Cortex of kidney (tissue), 1 donor: ENCODE measurements at places on chromosomes 11 and 22.

DNA sequence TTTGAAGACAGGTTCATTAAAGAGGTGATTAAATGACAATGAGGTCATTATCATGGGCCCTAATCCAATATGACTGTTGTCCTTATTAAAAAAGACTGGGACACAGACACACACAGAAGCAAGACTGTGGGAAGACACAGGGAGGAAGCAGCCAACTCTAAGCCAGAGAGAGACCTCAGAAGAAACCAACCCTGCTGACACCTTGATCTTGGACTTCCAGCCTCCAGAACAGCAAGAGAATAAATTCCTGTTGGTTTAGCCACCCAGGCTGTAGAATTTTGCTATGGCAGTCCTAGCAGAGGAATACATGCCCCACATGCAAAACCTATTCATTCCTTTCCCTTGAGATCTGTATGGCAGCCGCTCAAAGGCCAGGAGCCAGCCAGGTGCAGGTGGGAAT, 35.6 kb upstream of the CACNG2 start:
- no peak for DNase-seq

GRCh38 chr22:28440592-28441390, 238.8 kb downstream of the TTC28 start:
- DNase-seq = no peak

GRCh38 chr11:72704028-72704782, 30.0 kb upstream of the PDE2A start:
- DNase-seq = no peak

GRCh38 chr11:45079075-45079444, 67.4 kb upstream of the PRDM11 start:
- no peak for DNase-seq

- DNase-seq = no peak
Observed at GRCh38 chr11:109970516-109971183, 122.5 kb upstream of the ZC3H12C start.

DNA sequence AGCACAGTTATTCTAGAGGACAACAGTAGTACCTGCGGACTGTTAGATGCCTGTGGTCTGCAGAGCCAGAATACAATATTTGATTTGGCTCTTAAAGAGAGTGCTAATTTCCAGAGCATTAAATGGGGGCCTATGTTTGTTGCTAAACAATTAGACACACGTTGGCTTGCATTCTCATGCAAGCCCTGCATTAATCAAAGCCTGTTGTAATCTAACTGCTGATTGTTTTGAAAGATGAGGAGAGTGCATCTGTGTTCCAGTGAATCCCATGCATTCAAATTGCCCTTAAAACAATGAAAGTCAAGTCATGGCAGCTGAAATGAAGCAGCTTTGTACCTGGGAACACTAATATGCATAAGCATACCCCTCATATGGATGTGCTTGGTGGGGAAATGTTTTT, 419.4 kb downstream of the DYNC2H1 start:
- no peak for DNase-seq

GRCh38 chr11:38948392-38948791, 2350.4 kb upstream of the RAG2 start:
- no peak for DNase-seq

DNA sequence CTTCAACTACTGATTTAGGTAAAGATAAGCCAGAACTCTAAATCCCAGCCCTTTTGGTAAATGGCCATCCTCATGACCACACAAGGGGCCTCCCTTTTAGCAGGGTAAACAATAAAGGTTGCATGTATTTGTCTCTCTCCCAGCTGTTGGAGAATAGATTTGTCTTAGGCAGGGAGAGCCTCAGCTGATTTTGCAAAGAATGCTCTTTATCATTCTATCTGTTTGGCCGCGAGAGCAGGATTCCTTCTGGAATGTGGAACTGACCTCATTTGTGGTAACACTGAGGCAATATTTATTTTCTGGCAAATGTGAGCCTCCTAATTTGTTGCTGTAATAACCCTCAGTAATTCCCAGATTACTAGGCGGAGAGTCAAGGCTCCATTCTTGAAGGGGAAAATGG, 15.3 kb downstream of the PTS start:
- no peak for DNase-seq

DNA sequence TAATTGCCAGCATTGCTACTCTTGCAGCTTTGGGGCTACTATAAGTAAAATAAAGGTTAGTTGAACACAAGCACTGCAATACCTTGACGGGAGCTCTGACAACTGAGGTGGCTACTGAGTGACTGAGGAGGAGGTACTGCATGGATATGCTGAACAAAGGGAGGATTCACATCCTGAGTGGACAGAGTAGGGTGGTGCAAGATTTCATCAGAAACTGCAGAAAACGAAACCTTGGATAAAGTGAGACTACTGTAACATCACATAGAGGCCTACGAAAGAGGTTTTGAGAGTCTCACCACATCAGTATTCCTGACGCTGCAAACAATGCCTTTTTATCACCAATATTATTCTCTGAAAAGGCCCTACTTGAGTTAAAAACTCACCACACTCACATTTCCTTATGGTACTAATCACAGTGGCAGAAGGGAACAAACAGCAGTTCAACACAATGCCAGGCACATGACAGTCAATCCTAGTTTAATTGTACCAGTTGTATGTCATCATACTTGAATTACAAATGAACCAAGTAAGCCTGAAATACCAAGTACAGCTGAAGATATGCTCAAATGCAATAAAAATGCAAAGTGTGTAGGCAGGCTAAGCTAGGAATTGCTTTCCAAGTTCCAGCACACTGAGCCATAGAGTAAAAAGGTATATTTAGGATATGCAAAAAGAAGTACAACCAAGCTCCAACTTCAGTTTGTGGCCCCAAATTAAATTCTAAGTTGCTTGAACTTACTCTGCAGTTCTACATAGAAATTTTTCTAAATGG, 4.0 kb upstream of the GPR83 start:
- DNase-seq = no peak

GRCh38 chr11:86678296-86678695, 5.9 kb upstream of the ME3 start:
- DNase-seq = no peak

- no peak for DNase-seq
Observed at GRCh38 chr22:49344161-49344560, 483.5 kb downstream of the BRD1 start.

DNA sequence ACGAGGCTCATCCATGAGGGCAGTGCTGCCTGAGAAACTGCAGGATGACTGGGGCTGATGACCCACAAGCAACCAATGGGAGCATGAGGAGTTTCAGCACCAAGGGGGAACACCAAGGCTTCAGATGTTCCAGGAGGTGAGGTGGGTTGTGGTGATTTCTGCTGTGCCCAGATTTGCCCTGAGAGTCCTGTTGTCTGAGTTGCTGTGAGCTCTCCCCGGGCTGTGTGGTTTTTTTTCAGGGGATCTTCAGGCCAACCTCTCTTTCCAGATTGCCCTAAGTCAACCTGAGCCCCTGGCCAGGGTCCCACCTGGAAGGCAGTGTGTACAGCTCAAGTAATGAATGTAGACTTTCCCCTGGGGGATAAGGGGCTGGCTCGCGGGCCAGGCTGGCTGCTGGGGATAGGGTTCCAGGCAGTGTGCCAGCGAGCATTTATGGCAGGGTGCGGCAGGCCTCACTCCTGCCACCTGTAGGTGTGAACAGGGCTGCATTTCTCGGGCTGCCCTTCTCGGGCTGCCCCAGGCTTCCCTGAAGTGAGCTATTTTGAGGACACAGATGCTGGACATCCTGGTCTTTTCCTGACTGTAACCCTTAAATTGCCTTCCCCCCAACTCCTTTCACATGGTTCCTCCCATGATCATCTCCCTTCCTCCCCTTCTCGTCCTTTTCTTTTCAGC, 9.8 kb downstream of the SLC22A6 start:
- no peak for DNase-seq

DNA sequence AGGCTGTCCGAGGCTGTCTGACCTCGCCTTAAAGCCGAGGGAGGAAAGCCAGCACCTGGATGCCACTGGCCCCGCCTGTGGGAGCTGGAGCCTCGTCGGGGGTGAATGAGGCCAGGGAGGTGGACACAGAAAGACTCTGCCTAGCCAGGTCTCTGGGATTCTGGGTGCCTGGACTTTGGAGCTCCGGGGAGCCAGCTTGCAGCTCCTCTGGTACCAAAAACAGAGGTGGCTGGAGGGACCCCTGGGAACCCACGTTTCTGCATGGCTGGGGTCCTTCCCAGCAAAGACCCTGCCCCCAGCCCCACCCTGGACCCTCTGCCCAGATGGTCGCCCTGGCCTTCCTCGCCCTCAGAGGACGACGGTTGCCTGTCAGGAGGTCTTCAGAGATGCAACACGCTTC, 239.7 kb downstream of the BRD1 start:
- DNase-seq = no peak

DNA sequence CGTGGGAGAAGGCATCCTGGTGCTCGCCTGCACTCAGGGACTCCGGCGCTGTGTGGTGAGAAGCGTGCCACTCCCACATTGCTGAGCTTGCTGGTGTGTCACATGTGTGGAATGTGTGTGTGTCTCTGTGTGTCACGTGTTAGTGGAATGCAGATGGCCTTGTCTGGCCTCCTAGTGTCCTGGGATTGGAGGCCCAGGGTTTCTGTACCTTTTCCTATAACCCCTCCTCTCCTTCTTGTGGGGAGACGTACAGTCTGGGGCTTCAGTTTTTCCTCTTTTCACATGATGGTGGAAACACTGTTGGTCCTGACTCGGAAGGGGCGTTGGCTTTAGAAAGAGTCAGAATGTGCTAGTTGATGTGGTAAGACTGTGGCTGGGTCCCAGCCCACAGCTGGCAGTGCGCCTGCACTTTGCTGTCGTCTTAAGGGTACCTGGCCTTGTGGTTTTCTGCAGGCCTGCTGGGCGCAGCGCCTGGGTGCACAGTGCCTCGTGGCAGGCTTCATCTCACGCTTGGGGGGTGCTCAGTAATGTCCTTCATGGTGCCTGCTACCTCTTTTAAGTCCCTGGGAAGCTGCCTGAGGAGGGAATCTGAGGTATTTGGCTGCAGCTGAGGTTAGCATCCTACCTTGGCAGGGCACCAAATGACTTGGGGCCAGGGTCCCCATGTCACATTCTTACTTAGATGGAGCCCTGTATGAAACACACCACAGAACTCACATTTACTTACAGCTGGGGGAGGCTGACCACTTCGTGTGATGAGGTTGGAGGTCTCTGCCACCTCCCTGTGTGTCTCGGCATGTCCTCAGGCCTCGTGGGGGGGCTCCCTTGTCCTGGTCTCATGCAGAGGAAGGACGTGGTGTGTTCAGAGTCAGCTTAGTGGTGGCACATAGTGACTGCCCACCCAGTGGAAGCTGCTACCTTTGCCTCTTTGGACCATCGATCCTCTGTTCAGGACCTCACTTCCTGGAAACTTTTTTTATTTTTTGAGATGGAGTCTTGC, 61.9 kb downstream of the MED15 start:
- DNase-seq = no peak

GRCh38 chr11:75532200-75533048, 6.7 kb upstream of the GDPD5 start:
- DNase-seq = no peak

GRCh38 chr22:42768385-42769035, 47.8 kb upstream of the A4GALT start:
- no peak for DNase-seq

DNA sequence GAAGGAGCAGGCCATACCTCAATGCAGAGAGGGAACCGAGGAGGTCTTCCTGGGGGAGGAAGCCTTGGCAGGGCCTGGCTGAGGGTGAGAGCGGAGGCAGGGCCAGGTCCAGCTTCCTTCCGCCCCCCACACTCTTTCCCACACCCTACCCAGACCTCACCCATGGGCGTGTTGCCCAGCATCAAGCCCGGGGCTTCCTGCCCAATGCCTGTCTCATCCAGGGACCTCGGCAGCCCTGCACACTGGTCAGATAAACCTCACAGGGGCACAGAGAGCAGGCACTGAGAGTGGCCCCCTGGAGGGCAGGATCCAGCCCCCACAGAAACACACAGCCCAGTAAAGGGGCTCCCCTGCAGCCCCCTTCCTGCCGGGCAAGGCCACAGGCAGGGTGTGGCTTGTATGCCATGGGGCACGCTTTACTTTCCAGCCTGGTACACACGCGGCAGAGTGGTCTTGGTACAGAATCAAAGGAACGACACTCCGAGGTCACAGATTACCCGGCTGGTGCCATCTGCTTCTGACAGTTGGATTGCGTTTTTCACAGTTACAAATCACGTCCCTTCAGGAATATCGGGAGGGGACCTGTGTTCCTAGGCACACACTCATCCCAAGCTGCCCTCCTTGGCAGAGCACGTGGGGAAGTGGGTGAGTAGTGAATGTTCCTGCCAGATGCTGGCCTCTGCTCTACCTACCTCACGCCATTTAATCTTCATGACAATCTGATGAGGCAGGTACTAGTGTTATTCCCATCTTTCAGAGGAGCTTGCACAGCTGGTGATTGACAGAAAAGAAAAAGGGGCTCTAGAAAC, 20.0 kb upstream of the CD5 start:
- no peak for DNase-seq

DNA sequence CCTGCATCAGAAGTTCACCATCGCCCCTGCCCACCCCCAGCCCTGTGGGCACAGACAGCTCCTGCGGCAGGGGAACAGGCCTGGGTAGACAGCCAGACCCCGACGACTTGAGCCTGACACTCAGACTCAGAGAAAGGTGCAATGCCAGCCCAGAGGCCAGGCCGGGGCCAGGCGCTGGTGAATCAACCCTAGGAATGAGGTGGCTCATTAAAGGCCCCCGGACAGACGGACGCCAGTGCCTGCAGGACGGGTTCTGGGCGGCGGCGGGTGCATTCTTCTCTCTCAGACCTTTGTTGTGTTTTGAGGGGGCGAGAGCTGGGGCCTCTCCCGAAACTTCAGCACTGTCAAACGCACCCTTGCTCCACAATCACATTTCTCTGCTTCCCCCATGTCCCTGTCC, 5.6 kb downstream of the OVOL1 start:
- DNase-seq = no peak

DNA sequence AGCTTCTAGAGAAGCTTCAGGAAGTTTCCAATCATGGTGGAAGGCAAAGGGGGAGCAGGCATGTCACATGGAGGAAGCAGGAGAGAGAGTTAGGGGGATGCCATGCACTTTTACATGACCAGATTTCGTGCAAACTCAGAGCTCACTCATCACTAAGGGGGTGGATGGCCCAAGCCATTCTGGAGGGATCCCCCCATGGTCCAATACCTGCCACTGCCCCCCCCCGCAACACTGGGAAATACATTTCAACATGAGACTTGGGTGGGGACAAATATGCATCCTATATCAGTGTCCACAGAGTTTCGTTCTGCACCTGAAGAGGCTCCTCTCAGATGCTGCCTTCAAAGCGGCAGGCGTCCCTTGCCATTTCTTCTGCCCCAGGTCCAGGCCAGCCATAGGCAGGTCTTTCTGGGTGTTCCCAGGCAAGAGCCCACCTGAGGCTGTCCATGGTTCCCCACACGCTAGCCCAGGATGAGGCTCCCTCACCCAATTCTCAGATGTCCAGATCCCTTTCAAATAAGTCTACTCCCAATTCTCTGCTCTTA, 1344.3 kb downstream of the TBC1D22A start:
- DNase-seq = no peak
